ENCODE measurements at places on chromosomes 5 and 9.

DNA sequence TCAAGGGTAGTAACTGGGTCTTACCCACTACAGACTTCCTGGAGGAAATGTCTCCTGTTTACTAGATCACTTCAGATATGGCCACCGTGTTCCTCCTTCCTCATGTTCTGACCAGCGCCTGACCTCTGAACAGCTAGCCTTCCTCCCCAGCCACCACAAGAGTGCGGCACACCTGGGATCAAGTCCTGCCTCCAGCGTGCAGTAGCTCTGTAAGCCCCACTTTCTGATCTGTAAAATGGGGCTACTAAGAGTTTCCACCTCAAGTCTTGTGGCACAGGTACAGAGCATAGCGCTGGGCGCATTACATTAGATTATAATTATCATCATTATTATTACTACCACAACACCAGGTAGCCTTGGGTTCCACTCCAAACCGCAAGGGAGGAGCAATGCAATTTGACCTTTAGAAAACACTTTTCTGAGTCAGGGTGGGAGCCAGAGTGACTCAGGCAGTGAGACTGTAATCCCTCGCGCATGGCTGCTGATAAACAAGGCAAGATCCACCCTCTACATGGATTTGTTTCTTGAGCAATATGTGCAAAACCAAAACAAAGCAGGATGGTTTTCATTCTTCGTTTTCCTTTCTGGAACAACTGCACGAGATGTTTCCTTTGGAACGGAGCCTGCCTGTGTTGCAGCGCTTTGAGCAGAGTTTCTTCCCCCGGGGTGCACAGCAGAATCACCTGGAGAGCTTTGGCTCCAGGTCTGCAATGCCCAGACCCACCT, 65.0 kb upstream of the ANGPTL2 start:
- no peak for DNase-seq

DNA sequence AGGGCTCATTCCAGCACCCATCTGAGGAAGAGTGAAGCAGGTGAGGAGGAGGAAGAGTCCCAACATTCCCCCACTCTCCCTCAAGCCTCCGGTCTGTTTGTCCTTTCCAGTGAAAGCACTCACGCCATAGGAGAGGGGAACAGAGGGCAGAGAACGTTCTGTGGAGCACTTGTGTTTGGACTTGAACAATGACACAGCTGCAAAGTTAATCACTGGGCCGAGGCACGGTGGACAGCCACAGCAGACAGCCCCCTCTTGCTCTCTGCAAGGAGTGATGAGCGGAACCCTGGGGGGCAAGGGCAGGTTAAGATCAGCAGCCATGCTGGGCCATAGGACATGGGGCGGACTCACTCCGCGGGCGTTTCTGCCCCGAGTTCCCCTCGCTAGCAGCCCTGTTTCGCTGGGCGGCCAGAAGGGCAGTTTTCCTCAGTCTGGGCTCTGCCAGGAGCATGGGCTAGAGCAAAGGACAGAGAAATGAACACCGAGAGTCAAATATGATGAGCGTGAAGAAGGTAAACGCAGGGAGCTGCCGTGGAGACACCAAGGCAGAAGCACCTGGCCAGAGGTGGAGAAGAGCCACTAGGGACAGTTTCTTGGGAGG, 185.7 kb downstream of the GAPVD1 start:
- no peak for DNase-seq

- no peak for DNase-seq
Measured at GRCh38 chr5:54619731-54620130, 102.2 kb downstream of the SNX18 start.

DNA sequence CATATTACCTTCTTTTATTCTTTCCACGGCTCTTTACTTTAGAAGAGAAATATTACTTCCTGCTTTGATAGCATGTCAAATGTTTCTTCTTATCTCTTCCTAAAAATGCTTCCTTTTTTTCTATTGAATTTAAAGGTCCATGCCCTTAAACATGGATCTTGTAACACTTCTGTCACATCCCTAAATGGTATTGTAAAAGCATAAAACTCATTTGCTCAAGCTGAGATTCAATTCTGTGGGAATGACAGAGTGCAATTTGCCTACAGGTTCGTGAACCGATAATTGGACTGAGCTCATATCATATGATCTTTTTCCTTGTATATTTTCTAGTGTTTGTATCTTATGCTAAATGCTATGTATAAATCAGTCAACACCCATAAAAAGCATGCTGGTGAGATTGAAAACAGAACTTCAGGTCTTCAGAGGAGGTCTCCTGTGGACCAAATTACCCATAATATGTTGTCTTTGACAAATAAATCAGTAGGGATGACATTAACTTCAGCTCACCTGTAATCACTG, 429.3 kb downstream of the TMEM232 start:
- DNase-seq: no peak

GRCh38 chr9:130791303-130791894, 43.7 kb upstream of the ABL1 start:
- DNase-seq: no peak

DNA sequence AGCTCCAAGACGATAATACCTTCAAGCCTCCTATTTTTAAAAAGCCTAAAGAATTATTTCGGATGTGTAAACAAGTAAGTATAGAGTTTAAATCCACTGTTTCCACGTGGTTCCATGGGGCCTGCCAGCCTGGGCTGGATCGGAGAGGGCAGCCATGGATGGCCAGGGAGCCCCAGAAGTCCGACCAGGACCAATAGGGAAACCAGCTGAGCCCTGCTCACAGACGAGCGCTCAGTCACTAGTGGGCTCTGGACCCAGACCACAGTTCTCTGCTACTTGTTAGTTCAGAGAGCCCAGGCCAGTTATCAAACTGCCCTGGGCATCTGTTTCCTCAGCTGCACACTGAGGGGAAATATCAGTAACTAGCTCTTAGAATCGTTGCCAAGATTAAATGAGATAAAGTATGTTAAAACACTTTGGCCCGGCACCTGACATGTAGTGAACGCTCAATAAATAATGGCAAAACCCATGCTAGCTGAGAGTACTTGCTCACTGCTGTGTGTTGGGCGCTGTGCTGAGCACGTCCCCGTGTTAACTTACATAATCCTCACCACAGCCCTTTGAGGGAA, 124.8 kb downstream of the RGS3 start:
- no peak for DNase-seq

DNA sequence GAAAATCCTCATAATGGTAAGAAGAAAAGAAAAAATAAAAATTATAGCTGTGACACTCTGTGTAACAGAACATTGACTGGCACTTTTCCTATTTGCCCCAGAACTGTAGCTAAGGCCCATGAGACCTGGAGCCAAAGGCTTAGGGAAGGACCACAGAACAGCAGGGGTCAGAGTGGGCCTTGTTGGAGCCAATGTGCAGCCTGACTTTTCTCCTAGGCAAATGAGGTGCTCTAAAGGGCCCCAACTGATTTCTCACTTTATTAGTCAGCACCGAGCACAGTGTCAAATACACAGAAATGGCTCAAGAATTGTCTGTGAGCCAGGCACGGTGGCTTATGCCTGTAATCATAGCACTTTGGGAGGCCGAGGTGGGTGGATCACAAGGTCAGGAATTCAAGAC, 4.0 kb upstream of the MEGF9 start:
- DNase-seq: no peak

DNA sequence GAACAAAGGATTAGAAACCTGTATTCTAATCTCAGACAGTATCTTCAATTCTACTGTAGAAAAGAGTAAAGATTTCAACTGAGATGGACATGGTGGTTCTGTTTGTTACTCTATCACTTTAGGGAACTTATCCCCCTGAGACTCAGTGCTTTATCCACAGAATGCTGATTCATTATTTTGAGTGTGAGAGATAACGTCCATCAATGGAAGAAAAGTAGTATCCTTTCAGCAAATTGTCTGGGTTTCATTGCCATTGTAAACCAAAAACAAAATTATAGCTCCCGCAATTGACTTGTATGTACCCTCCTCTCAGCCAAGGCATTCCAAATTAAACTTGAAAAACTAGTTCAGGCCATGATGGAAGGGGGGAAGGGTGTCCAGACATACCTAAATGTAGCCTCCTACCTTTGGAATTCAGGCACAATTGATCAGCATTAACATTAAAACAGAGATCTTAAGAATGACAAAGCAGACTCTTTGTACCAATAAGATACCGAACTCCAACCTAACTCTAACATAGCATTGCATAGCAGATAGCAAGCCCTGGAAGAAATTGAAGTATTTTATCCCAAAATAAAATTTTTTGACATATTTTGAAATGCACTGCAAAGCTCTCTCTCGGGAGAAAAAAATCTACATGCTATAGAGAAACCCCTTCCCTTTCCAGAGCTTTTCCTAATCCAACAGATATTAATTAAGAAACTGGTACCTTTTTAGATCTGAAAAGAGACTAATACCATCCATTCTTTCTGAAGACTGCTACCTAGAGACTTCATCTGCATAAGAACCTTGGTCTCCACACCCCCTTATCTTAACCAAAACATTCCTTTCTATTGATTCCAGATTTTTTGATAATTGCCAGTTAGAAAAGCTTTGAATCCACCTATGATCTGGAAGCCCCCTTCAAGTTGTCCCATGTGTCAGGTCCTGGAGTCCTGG, 1055.7 kb downstream of the PTPRD start:
- DNase-seq: no peak

DNA sequence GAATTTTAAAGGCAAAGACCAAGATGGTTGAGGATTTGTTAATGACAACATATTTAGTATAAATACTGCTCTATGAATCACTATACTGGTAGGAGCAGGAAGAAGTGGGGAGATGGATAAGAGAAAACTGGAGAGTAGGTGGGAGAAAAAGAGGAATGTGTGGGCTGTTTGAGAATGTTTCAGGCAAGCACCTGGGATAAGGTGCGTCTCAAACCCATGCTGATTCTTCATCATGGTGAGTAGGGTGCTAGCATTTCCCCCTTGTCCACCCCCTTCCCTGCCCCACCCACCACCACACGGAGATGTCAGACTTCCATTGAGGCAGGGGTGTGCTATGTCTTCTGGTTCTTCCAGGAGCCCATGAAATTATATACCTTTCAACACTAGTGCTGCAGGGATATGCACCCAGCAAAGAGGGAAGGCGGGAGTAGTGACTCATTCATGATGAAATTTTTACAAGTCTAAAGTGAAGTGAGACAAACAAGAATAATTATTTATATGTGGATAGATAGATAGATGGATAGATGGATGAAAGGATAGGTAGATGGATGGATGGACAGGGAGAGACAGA, 54.3 kb downstream of the MTX3 start:
- no peak for DNase-seq

DNA sequence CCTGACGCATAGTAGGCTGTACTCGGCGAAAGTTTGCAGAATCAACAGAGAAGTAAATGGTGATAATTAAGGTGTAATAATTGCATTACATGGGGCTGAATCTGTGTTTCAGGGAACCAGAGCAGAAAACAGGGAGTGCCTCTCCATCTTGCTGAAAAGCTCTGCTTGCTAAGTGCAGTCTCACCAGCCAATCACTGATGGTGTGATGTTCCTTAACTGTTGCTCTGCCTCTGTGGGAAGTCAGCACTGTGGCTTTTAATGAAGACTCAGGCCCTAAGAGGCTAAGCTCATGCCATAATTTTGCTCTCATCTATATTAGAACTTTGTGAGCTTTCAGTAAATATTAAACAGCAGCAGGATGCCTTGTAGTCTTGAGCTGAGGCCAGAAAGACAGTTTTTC, 4.5 kb downstream of the PHF24 start:
- no peak for DNase-seq

DNA sequence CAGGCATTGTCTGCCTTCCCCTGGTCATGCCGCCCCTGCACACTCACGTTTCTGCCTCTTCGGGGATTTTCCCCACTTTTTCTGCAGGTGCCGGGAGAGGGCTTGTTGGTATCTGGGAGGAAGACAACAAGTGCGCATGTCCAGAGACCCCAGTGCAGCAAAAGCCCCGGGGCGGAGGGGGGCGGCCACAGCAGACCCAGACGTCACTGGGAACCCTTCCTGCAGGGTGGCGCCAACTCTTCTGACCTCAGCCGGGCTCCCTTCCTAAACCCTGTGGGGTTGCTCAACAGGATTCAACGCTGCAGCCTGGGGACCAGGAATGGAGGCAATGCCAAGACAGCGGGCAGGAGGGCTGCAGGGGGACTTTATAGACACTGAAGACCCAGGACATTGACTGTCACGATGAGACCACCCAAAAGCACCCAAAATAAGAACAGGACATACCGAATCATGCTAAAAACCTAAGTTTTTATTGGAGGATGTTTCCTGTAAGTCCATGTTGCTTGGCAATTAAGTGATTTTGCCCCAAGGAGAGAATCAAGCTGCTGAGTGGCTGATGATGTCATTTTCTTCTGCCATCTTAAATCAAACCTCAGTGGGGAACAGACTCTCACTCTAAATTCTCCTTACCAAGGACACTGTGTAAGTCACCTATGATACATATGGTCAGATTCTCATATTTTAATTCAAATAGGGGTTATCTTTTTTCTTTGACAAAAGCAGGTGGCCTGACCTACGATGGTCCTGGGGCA, 62.9 kb upstream of the SIMC1 start:
- no peak for DNase-seq

DNA sequence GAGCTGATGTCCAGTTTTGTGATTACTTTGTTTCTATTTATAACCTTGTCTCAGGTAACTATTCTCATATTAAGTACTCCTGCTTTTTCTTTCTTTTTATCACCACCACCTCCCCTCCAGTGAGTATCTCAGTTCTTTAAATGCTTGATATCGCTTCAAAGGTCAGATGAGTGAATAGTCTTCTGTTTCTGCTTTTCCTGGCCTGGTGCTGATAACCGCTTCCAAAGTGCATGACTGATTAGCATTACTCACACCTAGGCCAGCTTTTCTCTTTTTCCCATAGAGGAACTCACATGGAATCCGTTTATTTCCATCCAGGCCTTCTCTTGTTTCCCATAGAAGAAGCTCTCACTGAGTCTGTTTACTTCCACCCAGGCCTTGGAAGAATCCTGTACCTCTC, 3.2 kb downstream of the SLC36A1 start:
- no peak for DNase-seq

GRCh38 chr5:130710596-130710995, 454.5 kb downstream of the HINT1 start:
- DNase-seq: no peak

- DNase-seq: no peak
Measured at GRCh38 chr5:91312698-91313097, 70.4 kb downstream of the ARRDC3 start.

DNA sequence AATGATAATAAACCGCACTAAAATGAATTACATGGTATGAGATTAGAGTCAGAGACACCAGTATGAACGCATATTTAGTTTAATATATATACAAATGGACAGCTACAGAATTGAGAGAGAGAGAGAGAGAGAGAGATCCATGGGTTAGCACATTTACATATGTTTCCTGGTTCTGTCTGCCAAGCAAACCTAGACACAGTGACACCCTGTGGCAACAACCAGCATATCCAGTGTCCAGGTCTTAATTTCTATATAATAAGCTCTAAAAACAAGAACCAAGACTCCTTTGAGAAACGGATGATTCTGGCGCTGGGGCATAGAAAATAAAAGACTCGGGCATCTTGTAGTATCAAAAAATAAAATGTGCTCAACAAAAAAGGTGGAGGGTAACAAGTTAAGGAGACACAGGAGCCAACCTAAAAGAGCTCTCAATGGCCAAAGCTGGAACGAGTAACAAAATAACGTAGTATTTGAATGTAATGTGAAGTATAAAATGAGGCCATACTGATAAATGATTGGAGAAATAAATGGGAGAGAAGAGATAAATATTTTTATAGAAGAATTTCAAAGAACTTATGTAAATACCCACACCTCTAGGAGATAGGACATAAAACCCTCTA, 84.5 kb downstream of the RFX3 start:
- peak; percentile 24 for DNase-seq
